ENCODE measurements at places on chromosomes 4 and X. TPM values are rescaled to one million over a fixed set of nuclear protein-coding genes. Genes with fewer than 3 reads are reported as not detected.

FAT1 gene
- polyA plus RNA-seq, result 51.5 TPM

PABPC5 gene
- polyA plus RNA-seq, result 2.3 TPM

SPANXA1 gene
- polyA plus RNA-seq, result 6.5 TPM

DNA sequence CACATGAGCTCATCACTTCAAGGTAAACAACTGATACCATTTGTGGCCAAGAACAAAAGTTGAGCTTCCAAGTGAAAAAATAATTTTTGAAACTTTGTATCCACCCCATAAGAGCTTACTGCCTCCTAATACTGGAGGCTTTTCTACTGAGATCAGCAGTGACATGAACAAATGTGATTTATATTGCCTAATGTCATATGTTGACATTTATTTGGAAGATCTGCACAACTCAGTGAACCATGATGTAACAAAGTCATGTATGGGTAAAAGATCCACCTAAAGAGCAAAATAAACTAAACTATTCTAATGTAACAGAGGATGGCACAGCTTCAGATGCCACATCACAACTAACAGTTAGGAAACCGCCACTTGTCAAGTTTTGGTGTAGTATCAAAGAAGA is 65.8 kb downstream of the AFAP1 start:
- DNase-seq, result no peak

MAGEA11 gene
- 9.4 TPM for polyA plus RNA-seq

IRS4 gene
- polyA plus RNA-seq, result 0.29 TPM

NCAPG gene
- 12.5 TPM for polyA plus RNA-seq

GRCh38 chrX:39809331-39809730 is 288.4 kb downstream of the BCOR start:
- DNase-seq, result no peak

GRCh38 chr4:73589887-73590801 is 30.1 kb downstream of the RASSF6 start:
- no peak for DNase-seq

- no peak for DNase-seq
These were observed 113.4 kb downstream of the BCOR start for GRCh38 chrX:39984191-39984956.

Data from testis (tissue), 5 donors.